H9 (cell line): ENCODE measurements at places on chromosomes 16 and 17.

- DNase-seq: no peak
Measured at GRCh38 chr17:81294512-81295030, 536 bp downstream of the SLC38A10 start.

- DNase-seq: no peak
Measured at GRCh38 chr16:86010680-86011141, 111.7 kb downstream of the IRF8 start.

DNA sequence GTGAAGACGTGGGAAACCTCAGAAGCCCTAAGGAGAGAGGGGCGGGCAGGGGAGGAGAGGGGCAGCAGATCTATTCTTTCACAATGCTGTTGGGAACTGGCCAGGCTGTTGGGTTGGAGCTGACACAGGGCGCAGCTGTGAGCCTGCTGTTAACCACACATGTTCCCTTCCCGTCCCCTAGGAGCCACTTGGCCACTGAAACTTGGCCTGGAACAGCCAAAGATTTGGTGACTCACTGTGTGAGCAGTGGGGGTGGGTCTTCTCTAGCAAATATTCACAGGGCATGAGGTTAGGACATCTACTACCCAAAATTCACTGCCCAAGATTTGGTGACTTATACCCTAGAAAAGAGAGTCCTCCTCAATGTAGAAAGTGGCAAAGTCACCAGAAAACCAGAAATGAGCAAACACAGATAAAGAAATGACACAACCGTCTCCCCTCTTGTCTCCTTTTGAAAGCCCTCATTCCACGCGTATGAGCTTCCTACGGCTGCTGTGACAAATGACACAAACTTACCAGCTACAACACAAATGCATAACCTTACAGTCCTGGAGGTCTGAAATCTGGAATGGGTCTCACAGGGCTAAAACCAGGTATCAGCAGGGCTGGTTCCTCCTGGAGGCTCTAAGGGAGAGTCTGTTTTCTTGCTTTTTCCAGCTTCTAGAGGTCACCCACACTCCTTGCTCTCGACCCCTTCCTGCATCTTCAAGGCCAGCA is 6.3 kb downstream of the TBC1D16 start:
- DNase-seq: no peak

DNA sequence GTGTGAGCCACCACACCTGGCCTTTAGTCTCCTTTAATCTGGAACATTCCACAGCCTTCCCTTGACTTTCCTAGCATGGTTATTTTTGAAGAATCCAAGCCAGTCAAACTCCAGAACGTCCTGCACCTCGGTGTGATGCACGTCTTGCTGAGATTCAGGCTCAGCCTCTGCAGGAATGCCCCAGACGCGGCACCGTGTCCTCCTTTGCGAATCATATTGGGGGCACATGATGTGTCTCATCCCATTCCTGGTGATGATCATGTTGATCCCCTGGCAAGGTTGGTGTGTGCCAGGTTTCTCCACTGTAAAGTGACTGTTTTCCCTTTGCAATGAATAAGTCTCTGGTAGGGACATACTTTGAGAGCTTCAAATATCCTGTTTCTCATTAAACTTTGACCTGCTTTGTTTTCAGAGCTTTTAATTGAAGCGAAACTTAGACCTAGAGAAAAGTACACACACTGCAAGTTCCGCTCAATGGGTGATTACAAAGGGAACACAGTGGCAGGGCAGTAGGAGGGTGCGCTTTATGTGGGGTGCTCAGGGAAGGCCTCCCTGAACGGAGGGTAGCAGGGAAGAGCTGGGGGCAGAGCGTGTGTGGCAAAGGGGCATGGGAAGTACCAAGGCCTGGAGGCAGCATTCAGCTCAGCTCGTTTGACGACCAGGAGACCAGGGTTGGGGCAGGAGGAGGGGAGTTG is 9.6 kb upstream of the ATP2C2 start:
- no peak for DNase-seq

DNA sequence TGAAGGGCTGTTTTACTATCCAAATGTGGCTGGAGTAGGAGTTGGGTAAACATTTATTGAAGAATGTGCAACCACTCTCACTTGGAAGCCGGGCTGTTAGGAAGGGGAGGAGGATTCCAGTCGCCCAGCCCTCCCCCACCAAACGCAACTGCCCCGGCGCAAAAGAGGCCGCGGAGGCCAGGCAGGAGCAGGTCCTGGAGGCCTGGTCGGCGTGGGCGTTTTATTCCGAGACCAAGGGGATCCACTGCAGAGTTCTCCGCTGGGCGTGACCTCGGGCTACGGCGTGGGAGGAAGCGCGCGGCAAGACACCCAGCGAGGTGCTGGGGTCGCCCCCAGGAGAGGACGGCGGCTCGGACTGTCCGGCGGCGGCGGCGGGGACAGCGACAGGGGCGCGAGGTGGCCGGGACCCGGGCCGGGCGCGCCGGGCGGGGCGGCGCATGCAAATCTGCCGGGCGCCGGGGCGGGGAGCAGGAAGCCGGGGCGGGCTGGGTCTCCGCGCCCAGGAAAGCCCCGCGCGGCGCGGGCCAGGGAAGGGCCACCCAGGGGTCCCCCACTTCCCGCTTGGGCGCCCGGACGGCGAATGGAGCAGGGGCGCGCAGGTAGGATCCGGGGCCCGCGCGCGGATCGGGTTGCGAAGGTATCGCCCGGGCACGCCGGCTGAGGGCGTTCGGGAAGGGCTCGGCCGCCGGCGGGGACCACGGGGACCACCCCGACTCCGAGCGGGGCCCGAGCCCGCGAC is at the start of gene IL4R:
IL4R (plus strand) TSS at position 553 of the 739 bp plus-strand sequence. CDS start 26,230 bp downstream, outside the sequence.
- peak; percentile 50 for DNase-seq
